ENCODE measurements at places on chromosomes 11 and 22.

GRCh38 chr11:79388201-79388600, 52.6 kb downstream of the TENM4 start:
- DNase-seq, result peak; percentile 48

GRCh38 chr11:63845303-63845702, 6.4 kb downstream of the MARK2 start:
- DNase-seq, result peak; percentile 82

DNA sequence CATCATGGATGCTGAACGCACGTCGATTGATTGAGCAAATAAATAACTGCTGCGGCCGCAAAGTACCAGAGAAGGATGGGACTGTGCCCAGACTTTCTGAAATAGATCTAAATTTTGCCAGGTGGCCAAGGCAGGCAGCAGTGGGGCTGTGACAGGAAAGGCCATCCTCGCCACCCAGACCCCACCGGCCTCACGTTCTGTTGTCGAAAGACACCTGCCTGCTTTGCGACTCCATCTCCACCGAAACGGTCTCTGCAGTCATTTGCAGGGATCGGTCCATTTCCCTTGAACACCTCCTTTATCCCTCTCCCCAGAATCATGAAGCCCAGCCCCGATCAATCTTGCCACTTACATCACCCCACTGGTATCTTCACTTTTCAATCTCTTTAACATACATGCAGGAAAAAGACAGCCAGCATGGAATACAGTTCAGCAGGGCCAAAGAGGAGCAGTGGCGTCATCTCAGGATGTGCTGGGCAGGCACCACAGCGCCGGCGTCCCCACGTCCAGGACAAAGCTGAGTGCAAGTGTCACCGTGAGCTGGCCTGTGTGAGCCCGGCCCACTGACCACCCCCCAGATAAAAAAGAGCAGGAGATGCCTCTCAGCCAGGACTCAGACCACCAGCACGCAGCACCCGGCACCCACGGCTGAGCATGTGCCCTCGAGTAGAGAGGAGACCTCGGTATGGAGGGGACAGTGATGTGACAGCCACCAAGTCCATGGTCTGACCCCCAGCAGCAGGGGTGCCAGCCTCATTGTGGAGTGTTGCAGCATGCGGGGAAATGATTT, 610.3 kb downstream of the TBC1D22A start:
- DNase-seq, result no peak

DNA sequence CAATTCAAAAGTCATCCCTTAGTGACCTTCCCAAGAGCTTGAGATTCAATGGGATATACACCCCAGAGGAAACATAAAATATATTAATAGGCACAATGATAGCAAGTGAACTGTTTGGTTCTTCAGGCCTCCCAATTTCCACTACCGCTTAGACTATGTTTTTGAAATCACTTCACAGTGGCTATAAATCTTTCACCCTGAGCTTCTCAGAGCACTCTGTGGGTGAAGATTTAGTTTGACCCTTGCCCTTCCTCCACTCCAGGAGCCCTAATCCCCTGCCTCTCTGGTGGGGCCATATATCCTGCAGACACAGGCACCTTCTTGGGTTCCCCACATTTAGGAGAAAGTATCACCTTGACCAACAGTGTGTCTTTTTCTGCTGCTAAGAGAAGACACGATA, 186.9 kb upstream of the PITPNB start:
- DNase-seq, result no peak

GRCh38 chr11:109680127-109680526, 258.1 kb downstream of the C11orf87 start:
- DNase-seq, result peak; percentile 69

DNA sequence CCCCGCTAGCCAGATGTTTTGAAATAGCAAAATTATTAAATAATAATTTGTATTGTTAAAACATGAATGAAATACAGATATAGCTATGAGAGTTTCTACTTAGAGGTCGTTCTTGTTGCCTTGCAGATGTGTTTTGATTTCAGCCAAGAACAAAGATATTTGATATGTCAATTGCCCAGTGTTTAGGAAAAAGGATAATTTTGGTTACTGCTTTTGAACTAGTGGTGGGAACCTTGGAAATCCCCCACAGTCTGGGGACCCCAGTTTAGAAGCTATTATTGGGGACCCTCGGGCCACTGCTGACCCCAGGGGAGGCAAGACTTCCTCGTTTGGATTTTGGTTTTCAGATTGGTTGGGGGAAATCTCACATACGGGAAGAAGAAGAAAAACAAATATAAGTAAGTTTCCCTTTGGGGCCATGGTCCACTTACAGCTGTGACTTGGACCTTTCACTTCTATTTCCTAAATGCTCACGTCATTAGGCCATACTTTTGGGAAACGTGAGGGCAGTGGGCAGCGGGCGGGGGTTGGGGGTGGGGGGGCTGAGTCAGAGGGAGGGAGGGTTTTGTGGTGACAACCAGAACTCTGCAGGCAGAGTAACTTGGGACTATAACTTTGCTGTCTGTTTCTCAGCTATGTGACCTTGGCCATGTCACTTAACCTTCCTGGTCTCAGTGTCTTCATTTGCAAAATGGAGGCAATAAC, 37.0 kb downstream of the LDLRAD3 start:
- no peak for DNase-seq

DNA sequence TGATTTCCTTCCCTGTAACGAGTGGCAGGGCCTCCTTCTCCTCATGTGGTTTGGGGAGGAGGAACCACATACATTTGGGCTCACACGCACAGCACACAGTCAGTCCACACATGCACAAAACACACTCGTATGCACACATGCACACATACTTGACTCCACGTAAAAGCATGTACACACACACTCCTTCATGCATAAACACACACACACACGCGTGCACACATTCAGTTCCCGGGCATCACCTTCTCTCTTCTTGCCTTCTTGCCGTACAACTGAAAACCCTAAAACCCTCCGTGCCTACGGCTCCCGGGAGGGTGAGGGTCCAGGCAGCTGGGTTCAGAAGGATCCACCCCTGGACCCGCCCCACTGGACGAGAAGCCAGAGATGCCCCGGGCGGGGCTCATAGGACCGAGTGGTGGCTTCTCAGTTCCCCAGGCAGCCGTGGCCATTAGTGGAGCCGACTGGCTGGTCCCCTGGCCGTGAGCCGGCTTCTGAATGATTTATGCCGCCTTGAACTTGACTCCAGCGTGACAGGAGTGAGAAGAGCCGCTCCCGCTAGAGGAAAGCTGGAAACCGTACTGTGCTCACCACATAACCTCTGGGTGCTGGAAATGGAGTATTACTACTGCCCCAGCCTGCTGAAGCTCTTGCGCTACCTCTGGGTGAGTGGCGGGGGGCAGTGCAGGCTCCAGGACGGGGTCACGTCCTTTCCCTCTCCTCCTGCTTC, 117.4 kb downstream of the KIAA1671 start:
- no peak for DNase-seq

DNA sequence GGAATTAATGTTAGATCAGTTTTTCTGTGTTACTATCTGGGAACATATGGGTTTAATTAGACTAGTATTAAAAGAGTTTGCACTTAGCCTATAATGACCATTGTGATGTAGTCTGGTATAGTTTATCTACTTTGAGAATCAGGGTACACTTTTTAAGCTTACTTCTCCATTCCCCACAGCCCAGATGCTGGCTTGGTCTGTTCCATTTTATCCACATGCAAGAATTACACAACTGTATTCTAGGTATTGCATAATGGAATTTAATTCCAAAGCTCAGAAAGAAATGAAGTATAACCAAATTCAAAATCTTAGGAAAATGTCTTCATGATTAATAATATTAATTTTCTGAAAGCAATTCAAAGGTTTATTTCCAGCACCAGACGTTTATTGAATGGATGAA, 122.2 kb upstream of the PDGFD start:
- DNase-seq, result no peak

- DNase-seq, result peak; percentile 66
These were observed 1388.7 kb downstream of the BRD1 start for GRCh38 chr22:48438800-48439559.

DNA sequence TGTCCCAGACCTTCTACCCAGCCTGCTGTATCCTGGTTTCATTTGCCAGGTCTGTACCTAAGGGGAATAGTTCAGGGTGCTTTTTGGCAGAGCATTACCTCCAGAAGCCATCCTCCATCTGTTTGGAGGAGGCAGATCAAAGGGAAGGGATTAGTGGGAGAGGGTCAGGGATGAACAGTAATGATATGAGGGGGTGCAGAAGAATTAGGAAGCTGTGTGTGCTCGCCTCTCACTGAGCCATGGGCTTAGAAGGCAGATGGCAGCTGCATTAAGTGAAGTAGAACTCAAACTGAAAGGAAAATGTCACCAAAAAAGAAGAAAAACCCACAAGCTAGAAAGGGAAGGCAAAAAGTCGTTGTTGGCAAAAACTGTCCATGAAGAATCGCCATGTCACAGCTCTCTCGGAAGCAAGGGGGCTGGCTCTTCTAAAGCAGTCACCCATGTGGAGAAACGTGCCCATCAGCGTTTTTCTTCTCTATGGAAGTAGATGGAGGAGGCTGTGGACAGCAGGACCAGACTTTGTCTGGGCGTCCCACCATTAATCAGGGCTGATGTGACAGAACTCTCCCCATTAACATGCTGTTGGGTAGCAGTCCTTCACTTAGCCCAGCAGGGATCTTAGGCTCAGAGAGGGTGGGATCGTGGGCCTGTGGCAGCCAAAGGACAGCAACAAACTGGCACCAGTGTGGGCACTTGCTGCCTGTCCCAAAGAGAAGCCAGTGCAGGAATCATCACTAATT, 46.8 kb downstream of the CEP164 start:
- DNase-seq, result no peak

DNA sequence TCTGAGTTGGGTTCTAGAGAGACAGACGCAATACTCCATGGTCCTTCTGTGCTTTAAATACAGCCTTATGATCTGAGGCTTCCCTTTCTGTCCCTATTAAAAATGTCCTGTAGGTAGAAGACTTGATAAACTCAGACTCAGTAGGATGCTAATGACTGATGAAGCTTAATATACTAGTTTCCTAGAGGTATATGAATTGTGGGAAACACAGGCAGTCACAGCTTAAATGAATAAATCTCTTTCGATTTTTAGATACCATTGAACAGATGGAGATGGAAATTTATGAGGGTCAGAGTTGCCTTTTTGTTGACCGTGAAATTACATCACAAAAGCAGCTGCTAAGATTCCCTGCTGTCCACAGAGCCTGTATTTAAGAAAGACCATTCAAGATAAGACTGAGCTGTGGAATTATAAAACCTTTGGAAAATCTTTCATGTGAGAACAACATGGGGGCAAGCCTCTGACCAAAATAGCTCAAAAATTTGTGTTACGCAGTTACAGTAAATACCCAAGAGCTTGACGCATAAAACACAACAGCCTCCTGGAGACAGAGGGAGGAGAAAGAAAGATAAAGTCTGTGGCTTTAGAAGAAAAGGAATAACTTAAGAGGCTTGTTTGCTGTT, 172.3 kb downstream of the AASDHPPT start:
- peak; percentile 5 for DNase-seq

GRCh38 chr11:66429983-66430602, 8.6 kb downstream of the MRPL11 start:
- DNase-seq, result peak; percentile 65

GRCh38 chr11:26688701-26689100, 33.2 kb downstream of the SLC5A12 start:
- no peak for DNase-seq

DNA sequence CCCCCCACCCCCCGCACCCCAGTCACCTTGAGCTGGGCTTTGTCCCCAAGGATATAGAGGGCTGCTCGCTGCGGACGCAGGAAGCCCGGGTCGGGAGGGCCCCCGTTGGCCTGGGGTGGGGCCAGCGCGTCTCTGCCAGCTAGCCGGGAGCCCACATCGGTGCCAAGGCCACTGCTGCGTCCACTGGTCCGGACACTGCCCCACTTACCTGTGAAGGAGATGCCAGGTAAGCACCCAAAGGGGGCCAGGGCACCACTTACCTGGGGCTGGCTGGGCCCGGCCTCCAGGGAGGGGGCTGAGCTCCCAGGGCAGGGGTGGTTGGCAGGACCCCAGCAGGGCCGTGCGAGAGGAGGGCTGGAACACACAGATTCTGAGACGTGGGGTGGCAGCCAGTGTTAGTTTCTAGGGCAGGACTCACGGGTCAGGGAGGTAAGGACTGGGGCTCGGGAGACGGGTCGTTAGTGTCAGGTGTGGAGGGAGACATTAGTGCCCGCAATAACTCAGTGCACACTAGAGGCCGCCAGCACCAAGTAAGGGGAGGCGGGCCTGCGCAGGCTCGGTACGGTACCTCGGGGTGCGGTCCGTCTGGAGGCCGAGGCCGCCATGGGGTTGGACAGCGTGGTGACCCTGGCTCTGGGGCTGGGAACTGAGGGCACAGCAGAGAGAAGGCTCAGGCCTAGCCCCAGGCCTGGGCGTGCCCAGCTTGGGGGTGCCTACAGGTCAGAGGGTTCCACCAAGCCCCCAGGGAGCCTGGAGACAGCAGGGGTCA, 18.2 kb downstream of the SBF1 start:
- DNase-seq, result no peak

All from fibroblast of skin of right biceps (primary cell).